AML-193 (cell line): ENCODE measurements at places on chromosomes 3 and 15.

- no peak for DNase-seq
Observed at GRCh38 chr3:170117134-170117533, 64.4 kb downstream of the PHC3 start.

GRCh38 chr3:77500721-77501120, 460.8 kb downstream of the ROBO2 start:
- no peak for DNase-seq

DNA sequence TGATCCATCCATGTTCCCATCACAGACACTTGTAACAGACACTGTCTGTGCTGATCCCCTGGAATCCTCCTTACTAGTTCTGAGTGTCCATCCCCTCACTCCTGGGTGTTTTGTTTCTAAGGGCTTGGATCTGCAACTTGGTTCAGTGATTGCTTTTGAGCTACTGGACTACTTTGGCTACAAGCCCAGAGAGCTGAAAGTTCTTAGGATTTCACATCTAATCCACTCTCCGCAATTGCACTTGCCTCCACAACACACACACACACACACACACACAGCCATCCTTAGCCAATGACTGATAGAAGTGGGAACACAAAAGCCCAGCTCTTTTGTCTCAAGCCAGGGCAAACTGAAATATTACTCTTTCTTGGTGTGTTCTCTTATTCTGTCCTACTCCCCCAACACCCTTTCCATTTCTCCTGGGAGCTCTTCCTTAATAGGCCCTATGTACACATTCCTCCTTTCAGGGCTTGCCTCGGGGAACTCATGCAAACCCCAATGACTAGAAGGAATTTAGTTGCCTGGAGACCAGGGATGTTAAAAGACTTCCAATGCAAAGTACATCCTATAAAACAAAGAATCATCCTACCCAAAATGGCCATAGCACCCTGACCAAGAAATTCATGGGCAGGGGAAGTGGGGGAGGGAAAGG, 206.1 kb upstream of the UBE2E2 start:
- DNase-seq, result no peak

DNA sequence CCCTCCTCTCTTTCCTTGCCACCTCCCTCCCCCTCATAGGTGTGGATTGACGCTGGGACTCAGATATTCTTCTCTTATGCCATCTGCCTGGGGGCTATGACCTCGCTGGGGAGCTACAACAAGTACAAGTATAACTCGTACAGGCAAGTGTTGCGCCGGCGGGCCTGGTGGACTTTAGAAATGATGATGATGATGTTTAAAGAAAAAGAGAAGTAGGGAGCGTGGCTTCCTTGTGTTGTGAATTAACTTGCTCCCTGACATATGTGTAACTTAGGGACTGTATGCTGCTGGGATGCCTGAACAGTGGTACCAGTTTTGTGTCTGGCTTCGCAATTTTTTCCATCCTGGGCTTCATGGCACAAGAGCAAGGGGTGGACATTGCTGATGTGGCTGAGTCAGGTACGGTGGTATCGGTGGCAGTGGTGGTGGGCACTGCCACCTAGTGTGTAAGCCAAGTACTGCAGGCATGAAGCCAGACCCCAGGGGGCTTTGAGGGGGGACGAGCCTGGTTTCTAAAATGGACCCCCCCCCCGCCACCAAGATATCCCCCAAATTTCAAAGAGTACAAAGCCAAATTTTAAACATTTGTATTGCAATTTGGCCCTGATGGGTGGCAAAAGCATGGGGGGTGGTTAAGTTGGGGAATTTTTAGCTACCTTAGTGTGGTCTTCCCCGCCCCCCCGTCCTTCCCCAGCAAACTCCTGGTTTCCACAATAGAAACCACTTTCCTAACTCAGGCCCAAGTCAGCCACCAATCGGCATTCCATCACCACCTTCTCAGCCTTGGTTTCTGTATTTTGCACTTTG, 65.6 kb downstream of the SLC6A6 start:
- DNase-seq, result no peak

DNA sequence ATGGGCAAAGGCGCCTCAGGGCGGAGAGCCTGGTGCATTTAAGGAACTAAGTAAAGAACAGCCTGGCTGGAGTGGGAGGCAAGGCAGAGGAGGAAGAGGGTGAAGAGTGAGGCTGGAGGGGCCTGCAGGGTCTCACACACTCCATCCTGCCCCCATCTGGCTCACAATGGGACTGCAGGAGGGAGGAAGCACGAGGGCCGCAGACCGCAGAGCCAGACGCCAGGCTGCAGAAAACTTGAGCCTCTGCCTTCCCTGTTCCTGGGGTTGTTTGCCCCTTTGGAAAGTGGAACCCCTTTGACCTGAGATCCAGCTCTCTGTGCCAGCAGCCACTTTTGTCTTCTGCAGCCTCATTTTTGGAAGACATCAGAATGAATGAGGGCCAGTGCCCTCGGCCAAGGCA, 138.0 kb downstream of the SRGAP3 start:
- DNase-seq, result no peak

DNA sequence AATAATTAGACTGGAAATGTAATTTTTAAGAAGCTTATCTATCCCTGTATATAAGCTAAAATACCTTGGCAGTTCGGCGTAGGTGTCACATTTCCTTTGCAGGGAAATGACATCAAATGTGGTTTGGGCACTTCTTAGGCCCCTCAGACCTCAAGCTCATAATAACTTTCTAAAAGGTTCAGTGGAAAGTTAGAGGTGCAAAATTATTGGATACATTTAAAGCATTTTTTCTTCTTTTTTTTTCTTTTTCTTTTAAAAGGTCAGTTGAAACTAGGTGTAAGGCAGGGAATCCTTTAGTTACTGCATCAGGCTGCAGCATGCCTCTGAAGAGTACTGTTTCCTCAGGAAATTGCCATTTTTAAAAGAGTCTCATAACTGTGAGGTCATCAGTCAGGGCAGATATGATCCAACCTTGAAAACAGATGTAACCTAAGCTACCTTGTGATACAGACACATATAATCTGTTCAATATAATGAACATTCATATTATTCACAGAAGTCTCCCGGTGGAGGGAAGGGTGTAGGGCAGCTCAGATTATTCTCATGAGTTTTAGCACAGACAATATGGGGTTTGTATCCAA, 4.8 kb downstream of the SACM1L start:
- no peak for DNase-seq
